Activated CD4-positive, alpha-beta T cell treated with anti-CD3 and anti-CD28 coated beads, Interleukin-2, amount 10 ng/mL, durations not matched to agents 7 days and 5 days (primary cell): ENCODE measurements at places on chromosomes 1 and 21. TPM values are rescaled to one million over a fixed set of nuclear protein-coding genes. Genes with fewer than 3 reads are reported as not detected.

GRCh38 chr1:14366091-14367018, 232.1 kb upstream of the KAZN start:
- no peak for DNase-seq

GRCh38 chr1:4660917-4661594, 6.6 kb downstream of the AJAP1 start:
- DNase-seq = no peak

GPR52 gene
- 2.9 TPM for total RNA-seq

DNA sequence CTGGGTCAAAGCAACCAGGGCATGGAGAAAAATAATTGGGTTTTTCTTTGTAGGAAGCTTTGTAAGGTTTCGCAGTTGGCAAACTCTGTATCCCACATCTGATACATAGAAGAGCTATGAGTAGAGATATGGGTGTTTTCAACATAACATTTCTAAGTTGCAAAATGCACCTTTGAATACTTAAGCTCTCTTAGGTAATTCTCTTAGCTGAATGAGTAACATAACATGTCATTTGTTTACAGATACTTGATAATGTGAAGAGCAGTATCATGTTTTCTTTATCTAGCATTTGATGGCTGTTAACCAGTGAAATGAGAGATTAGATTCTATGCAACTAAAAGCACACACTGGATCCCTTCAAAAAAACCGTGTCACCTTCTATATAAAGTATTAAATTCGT, 21.6 kb downstream of the RAVER2 start:
- DNase-seq = no peak

GRCh38 chr1:89953131-89953626, 41.7 kb upstream of the ZNF326 start:
- DNase-seq = peak; percentile 18

- DNase-seq = no peak
Observed at GRCh38 chr1:3195480-3195815, 126.4 kb downstream of the PRDM16 start.

GRCh38 chr1:20266141-20266540, 24.5 kb upstream of the VWA5B1 start:
- DNase-seq = no peak

GRCh38 chr1:223751696-223752095, 39.4 kb downstream of the CAPN2 start:
- no peak for DNase-seq

GRCh38 chr21:21241391-21241790, 243.2 kb downstream of the NCAM2 start:
- DNase-seq = no peak

ACOT11 gene
- 1.9 TPM for total RNA-seq
